NCI-H748 treated with DMSO at 0.1 percent for 48 hours (cell line): ENCODE measurements at places on chromosomes 16 and 17.

GRCh38 chr17:55768936-55769624 lies 18.2 kb downstream of the PCTP start:
- no peak for DNase-seq

DNA sequence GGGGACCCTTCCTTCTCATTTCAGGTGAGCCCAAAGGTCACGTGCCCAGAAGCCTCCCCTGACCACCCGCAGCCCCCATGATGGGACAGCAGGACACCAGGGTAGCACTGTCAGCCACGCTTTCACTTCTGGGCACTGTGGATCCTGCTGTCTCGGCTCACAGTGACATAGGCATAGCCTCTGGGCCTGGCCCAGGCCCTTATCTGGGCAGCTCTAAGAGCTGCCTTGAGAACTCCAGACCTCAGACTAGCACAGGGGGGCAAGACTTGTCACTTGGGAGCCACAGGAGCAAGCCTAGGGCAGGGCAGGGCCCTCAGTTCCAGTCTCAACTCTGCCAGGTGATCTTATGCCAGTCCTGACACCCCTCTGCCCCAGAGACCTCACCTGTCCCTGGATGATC lies 4.7 kb downstream of the NATD1 start:
- DNase-seq = no peak

GRCh38 chr16:1908184-1908583 lies 10.0 kb downstream of the HS3ST6 start:
- DNase-seq = no peak

- DNase-seq = peak; percentile 70
Observed at GRCh38 chr17:46851029-46851741, at the start of gene WNT9B. WNT9B (plus strand) TSS chr17:46851583; CDS start chr17:46851639, 56 bp downstream.

GRCh38 chr17:32928586-32929535 lies 908 bp downstream of the TMEM98 start:
- DNase-seq = no peak

- no peak for DNase-seq
Observed at GRCh38 chr17:34614698-34615097, 35.3 kb downstream of the TMEM132E start.

DNA sequence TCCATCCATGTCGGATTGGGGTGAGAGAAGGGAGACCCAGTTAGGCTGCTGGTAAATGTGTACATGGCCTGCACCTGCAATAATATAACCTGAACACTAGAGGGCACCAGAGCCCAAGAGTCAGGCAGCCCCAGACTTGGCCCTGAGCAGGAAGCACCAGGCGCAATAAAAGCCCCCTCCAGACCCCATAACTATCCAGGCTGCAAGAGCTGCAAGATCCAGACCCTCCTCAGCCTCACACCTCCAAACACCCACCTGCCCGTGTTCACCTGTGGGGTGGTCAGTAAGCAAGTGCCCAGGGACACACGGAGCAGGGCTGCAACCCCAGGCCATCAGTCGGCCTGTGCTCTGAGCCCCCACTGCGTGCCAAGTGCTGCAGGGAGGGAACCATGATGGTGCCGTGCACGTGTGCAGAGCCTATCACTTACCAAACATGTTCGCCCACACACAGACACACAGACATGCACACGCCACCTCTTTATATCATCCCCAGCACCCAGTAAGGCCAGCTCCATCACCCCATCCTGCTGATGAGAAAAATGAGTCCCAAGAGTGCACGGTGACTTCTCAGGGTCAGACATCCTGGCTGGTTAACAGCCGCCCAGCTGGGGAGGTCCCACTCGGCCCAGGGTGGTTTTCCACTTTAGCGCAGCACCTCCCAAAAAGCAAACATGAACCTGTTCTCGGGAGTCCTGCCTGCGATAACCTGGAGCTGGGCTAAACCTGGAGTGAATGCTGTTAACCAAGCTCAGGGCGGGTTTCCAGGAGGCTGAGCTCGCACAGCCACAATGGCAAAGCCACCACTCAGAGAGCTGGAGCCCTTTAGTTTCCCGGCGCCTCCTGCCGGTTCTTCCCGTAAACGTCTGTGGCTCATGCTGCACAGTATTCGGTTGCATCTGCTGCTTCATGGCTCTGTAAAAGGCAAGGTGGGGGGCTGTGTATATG lies 439.8 kb downstream of the SOX9 start:
- DNase-seq = peak; percentile 77

- DNase-seq = no peak
Observed at GRCh38 chr17:12637015-12637414, 28.7 kb upstream of the MYOCD start.

DNA sequence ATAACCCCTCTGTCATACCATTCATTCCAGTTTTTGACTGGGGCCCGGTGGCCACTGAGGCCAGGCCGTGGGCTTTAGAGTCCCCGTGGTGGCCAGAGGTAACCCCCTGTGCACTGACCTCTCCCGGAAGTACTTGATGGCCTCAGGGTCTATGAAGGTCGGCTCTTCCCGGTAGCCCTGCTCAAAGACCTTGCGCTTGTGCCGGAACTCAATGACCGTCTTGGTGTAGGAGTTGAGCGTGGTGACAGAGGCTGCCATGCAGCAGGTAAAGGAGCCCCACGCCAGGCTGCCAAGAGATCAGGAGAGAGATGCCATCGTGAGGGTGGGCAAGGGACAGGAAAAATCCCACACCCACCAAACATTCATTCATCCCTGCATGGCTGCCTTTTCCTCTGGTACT lies 234.8 kb downstream of the GSG1L start:
- DNase-seq = no peak

GRCh38 chr17:32015245-32016013 lies 8.2 kb downstream of the LRRC37B start:
- DNase-seq = peak; percentile 86

- no peak for DNase-seq
Observed at GRCh38 chr16:85731179-85731578, 19.7 kb downstream of the C16orf74 start.

DNA sequence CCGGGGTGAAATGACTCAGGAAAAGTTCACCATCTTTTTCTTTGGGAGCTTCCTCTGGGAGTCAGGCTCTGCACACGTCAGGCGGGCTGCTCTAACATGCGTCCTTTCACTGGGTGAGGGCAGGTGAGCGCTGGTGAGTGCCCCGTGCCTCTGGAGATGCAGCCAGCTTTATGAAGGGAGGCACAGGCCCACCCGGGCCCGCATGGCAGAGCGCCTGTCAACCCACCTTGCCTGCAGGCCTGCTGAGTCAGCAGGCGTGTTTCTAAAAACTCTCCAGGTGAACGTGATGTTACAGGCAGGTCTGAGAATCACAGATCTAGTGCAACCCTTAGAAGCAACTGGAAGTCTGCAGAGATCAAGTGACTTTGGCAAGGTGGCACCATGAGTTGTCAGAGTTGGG lies 18.4 kb downstream of the MAP1LC3B start:
- no peak for DNase-seq

DNA sequence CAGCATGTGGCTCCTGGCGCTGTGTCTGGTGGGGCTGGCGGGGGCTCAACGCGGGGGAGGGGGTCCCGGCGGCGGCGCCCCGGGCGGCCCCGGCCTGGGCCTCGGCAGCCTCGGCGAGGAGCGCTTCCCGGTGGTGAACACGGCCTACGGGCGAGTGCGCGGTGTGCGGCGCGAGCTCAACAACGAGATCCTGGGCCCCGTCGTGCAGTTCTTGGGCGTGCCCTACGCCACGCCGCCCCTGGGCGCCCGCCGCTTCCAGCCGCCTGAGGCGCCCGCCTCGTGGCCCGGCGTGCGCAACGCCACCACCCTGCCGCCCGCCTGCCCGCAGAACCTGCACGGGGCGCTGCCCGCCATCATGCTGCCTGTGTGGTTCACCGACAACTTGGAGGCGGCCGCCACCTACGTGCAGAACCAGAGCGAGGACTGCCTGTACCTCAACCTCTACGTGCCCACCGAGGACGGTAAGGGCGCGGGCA lies 645 bp downstream of the NLGN2 start:
- DNase-seq = no peak

DNA sequence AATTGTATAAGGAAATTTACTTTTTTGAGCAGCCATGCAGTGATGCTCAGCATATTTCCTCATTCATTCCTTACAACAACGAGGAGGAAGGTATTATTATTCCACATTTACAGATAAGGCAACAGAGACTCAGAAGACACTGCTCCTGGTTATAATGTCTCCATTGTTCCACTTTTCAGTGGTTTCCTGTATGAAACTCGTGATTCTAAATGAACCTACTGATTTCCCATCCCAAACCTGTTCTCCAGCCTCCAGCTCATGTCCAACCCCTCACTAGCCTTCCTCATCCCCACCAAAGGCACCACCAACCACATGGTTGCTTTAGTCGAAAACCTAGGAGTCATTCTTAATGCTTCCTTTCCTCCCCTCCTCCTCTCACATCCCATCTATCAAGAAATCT lies 12.5 kb upstream of the ERCC4 start:
- DNase-seq = no peak

DNA sequence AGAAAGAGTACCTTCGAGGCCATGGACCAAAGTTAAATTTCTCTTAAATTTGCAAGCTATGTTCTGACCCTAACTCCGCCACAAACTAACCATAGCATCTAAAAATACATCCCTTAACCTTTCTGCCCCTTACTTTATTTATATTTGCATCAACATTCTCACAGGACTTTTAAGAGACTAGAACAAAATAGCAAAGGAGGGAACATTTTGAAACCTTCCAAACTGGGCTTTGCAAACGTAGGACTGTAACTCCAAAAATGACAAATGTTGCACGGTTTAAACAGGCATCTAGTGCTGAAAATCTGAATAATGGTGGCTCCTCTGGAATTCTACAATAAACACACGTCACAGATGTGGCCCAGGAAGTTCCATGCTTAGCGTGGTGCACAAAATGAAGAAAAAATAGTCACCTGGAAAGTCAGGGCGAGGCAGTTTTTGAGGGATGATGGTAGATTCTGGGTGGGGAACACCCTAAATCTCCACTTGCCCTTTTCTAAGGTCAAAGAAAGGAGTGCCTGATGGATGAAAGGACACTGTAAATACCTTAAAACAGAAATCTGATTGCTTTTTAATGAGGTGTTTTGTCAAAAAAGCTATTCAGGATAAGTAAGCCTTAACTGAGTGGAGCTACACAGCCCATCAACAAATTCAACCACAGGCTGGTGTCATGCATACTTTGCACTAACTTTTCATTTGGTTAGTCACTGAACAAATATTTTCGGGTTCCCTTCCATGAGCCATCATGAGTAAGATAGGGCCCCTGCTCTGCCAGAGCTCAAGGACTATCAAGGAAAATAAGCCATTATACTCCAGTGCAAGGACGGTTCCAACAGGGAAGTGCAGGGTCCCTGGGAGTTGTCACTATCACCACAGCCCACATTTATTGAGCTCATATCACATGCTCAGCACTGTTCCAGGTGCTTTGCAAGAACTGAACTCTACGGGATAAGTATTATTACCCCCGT lies 21.2 kb downstream of the ARHGAP17 start:
- DNase-seq = no peak

GRCh38 chr17:75758131-75758905 lies 6.7 kb downstream of the GALK1 start:
- no peak for DNase-seq

- DNase-seq = no peak
Observed at GRCh38 chr17:41610965-41611640, 1.5 kb downstream of the KRT16 start.

GRCh38 chr16:87096746-87097333 lies 220.4 kb downstream of the C16orf95 start:
- no peak for DNase-seq

DNA sequence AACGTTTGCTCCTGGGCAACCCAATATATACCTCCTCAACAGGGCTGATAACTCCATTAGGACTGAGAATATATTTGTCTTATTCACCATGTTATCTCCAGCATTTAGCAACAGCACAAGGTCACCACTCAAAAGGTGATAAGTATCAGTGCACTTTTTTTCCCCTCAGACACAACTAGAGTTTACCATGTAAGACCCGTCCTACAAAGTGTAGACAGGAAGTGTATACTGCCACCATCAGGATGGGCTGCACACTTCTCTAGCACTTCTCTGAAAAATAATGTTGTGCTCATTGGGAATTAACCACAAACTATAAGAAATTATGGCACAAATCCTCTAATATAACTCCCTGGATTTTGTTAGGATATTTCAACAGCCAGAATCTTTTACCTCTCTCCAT lies 5.7 kb upstream of the VAT1L start:
- no peak for DNase-seq

DNA sequence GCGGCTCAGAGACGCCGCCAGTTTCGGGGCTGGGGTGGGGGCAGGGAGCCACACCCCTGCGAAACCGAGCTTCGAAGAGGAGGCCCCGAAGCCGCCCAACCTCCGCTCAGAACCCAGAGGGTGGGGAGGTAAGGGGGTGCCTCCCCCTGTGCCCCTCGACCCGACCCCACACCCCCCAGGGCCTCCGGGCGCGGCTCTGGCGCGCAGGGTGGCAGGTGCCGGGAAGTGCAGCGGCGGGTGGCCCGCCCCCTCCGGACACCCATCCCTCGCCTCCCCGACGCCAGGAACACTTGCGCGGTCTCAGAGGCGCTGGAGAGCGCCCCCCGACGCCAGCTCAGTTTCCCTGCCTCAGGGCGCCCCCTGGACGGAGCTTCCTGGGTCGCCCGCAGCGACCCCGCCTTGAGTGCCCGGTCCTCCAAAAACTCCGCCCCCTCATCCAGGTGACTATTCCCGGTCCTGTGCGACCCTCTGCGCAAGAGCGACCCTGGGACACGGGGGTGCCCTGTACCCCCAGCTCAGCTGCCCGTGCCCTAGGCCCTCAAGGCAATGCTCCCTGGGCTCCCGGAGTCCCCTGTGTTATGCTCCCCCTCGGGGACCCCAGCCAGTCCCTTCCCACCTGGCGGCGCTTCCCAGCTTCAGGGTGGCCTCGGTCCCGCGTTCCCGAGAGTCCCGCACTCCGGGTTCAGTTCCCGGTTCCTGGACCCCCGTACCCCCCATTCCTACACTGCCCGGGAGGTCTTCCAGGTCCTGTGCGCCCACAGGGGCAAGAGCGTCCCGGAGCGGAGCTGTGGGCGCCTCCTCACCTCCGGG lies 562 bp downstream of the PPL start:
- DNase-seq = no peak

DNA sequence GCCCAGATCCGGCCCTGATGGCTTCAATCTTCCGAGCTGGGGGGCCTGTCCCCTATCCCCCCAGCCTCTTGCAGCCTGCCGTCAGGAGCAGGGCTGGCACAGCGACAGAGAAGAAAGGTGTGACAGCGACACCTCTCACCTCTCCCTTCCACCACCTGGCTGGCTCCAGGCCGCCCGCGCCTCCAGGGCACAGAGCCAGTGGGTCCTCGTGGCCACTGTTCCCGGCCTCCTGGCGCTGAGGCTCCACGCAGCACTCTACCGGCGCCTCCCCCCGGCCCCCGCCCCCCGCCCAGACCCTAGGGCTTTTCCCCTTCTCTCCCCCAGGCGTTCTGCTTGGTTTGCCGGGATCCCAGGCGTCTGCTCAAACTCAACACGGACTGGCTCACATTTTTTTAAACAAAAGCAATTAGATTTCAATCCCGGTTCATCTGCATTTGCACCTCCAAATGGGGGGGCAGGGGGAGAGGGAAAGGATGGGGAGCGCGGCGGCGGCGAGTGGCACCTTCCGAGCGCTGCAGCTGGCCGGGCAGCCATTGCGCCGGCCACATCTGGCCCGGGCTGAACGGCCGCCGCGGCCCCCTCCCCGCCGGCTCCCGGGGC lies 12.8 kb upstream of the CBX8 start:
- no peak for DNase-seq

DNA sequence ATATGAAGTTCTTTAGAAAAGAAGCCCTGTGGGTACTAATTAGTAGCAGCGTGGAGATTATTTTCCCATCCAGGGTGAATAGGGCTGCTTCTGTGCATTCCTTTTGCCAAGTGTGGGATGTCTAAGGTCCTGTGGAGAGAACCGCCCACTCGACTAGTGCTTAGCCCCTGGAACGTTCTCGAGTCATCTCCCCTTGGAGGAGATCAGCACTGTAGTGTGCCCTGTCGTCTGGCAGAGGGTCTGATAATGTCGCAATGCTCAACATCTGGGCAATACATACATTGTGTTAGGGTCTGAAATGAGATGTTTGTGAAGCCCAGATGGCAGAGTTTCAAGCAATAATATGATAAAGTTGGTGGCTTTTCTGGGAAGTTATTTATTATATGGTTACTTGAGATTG lies 64.8 kb downstream of the SPECC1 start:
- DNase-seq = no peak
